ENCODE measurements at places on chromosomes 6 and 20.

- peak; percentile 43 for DNase-seq
These were observed 158.6 kb upstream of the MLN start for GRCh38 chr6:33962246-33963027.

GRCh38 chr6:153625089-153625488 lies 414.0 kb upstream of the OPRM1 start:
- DNase-seq = no peak

- no peak for DNase-seq
These were observed 26.2 kb upstream of the TCFL5 start for GRCh38 chr20:62887860-62888239.

GRCh38 chr20:10074513-10074912 lies 39.7 kb downstream of the ANKEF1 start:
- no peak for DNase-seq

DNA sequence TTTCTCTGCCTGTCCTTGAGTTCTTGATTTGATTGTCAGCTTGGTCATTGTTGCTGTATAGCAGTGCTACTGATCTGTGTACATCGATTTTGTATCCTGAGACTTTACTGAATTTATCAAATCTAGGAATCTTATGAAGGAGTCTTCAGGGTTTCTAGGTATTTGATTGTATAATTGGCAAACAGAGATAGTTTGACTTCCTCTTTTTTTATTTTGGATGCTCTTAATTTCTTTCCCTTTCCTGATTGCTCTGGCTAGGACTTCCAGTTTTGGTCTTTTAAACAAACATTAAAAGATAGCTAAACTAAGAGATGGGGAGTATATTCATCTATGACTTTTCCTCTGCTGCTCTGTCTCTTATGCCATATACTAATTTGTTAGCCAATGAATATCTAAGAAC lies 62.4 kb downstream of the NCOA7 start:
- no peak for DNase-seq

- DNase-seq = no peak
These were observed 30.8 kb downstream of the CD164 start for GRCh38 chr6:109351231-109352130.

Measured in activated CD4-positive, alpha-beta T cell treated with anti-CD3 and anti-CD28 coated beads for 36 hours (primary cell).